SJSA1 (cell line): ENCODE measurements at places on chromosomes 7 and 10. TPM values are rescaled to one million over a fixed set of nuclear protein-coding genes. Genes with fewer than 3 reads are reported as not detected.

DNA sequence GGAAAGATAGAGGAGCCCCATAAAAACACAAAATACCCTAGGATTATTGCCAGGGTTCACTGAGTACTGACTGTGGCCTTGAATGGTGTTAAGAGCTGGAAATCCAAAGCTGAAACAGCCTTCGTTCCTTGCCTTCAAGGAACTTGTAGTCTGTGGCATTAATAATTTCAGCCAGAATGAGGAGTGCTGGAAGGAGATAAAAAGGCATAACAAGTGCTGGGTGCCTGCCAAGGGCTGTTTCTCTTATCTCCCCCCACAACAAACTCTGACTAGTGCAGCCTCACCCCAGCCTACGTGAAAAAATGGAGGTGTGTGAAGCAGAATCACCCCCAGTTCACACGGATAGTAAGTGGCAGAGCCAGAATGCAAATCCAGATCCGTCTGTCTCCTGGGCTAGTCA is 199.1 kb upstream of the LYZL2 start:
- peaks cover 3% of the 10 kb centered on the region; the same call in 1 of the 2 replicates for H3K4me1 ChIP-seq
- no peaks in the 10 kb centered on the region for H3K27me3 ChIP-seq
- no peak overlapping the region for H3K4me3 ChIP-seq
- H3K27ac ChIP-seq, result no peak overlapping the region

GRCh38 chr7:38863601-38864291 is 45.2 kb downstream of the VPS41 start:
- no peak overlapping the region for H3K27ac ChIP-seq
- H3K4me3 ChIP-seq, result no peak overlapping the region
- H3K4me1 ChIP-seq, result no peaks in the 10 kb centered on the region
- DNase-seq, result no peak

DNA sequence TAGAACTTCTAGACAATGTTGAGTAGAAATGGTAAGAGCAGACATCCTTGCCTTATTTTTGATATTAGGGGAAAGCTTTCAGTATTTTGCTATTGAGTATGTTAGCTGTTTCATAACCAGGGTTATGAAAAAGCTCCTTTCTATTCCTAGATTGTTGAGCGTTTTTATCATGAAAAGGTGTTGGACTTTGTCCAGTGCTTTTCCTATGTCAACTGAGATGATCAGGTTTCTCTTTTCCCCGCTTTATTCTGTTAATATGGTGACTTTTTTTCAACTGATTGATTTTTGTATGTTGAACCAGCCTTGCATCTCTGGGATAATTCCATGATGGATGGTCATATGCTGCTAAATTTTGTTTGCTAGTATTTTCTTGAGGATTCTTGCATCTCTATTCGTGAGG is 58.5 kb downstream of the LCOR start:
- DNase-seq, result no peak
- H3K36me3 ChIP-seq, result peaks cover 13% of the 10 kb centered on the region
- no peak overlapping the region for H3K4me3 ChIP-seq
- no peaks in the 10 kb centered on the region for H3K27me3 ChIP-seq

DNA sequence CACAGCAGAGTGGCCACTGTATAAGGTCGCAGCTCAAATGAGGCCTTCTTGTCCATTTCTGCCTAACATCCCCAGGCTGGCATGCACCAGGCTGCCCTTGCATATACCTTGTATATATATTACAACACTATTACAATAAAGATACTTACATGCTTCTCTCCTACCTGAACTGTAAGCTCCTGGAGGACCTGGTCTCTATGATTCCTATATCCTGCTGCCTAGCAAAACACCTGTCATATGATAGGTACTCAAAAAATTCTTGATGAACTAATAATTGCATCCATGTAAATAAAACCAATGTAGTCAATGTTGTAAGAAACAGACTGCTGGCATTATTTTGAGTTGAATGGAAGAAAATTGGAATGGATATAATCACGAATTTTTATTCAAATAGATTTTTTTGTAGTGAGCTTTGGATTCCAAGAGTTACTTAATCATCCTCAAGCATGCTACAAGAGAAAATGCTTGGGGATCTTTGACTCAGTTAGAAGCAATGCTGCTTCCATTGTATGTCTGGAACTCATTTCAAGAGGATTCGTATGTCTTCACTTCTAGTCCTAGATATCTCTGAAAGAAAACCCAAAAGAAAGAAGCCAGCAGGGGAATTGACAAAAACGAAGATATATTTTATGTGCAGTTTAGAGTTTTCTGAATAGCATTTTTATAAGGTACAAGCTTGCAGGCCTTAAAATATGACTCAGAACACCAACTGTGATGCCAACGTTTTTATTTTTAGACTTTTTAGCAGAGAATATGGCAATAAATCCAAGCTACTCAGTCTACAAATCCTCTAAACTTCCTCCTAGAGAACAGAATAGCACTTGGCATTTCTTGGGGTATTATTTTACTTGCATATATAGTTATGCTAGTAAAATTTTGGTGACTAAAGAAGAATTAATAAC is 53.1 kb downstream of the OSBPL3 start:
- H3K36me3 ChIP-seq, result no peaks in the 10 kb centered on the region
- H3K4me1 ChIP-seq, result peaks cover 20% of the 10 kb centered on the region
- no peak overlapping the region for H3K27ac ChIP-seq
- no peak overlapping the region for H3K4me3 ChIP-seq
- H3K27me3 ChIP-seq, result no peaks in the 10 kb centered on the region

- no peak for DNase-seq
- peaks cover 17% of the 10 kb centered on the region for H3K4me1 ChIP-seq
- H3K4me3 ChIP-seq, result no peak overlapping the region
- no peak overlapping the region for H3K27ac ChIP-seq
These were observed 22.1 kb downstream of the HKDC1 start for GRCh38 chr10:69242040-69242851.

DNA sequence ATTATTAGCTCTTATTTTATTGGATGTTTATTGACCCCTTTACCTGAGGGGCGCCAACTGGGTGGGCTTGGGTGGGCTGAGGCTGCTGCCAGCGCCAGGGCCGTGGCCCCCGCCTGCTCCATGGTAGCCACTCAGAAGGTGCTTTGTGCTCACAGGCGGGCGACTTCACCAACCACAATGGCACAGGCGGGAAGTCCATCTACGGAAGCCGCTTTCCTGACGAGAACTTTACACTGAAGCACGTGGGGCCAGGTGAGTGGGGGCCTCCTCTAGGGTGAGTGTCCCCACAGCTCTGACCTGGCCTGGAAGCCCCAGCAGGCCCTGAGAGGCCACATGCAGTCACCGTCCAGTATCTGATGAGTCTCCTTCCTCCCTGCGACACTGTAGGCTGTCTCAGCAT is 4.1 kb downstream of the PPIF start:
- H3K27ac ChIP-seq, result no peak overlapping the region
- DNase-seq, result peak; percentile 32
- H3K4me1 ChIP-seq, result peaks cover 29% of the 10 kb centered on the region

DNA sequence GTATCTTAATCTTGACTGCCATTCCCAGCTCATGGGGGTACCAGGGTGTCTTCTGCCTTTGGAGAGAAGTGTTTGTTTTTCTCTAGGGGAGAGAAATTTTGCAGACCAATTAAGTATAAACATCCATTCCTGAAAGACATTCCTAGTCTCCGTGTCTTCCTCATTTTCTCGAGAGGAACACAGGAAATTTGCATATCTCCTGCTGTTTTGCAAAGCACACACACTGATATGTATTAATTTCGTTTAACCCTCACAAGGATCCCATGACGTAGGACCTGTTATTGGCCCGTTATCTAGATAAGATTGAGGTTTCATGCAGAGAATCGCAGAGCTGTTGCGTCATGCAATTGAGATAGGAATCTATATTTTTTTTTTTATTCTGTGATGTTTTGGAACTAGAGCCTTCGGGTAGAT is 944 bp downstream of the RHBDD2 start:
- peaks cover 15% of the 10 kb centered on the region for H3K4me1 ChIP-seq
- H3K4me3 ChIP-seq, result peak overlapping the region; percentile 84
- H3K27me3 ChIP-seq, result no peaks in the 10 kb centered on the region
- no peak for DNase-seq

DNA sequence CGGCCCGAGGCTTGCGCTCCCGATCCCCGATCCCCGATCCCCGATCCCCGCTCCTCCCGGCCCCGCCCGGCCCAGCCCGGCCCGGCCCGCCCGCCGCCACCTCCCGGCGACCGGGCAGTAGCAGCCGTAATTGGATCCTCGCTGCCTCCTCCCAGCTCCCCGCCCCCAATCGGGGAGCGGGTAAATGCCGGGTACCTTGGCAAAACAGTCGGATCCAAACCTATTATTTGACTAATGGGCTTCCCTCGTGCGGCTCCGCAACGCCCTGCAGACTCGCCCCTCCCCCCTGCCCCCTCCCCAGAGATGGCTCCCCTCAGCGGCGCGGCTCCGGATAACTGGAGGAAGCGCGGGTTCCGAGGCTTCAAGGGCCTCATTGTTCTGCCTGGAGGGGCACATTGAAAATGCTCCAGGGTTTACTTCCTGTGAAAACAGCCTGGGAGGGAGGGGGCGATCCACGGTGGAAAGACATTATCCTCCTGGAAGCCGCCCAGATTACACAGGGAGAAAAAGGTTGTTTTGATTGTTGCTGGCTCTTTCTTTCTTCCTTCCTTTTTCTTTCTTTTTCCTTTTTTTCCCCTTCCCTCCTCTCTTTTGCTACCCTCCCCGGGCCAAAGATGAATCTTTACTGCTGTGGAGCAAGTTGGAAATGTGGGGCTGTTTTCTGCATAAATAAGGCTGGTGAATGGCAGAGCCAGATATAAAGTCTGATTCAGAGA is 94.7 kb upstream of the ZMIZ1 start:
- peak; percentile 83 for DNase-seq
- H3K4me3 ChIP-seq, result peak overlapping the region; percentile 29
- H3K27ac ChIP-seq, result peak overlapping the region; percentile 96
- peaks cover 47% of the 10 kb centered on the region for H3K4me1 ChIP-seq
- no peaks in the 10 kb centered on the region for H3K36me3 ChIP-seq
- H3K27me3 ChIP-seq, result no peaks in the 10 kb centered on the region

GRCh38 chr10:72223743-72224101 is 7.6 kb upstream of the ASCC1 start:
- no peaks in the 10 kb centered on the region for H3K27me3 ChIP-seq
- DNase-seq, result no peak
- no peak overlapping the region for H3K4me3 ChIP-seq
- H3K4me1 ChIP-seq, result no peaks in the 10 kb centered on the region
- H3K36me3 ChIP-seq, result peaks cover 42% of the 10 kb centered on the region

DNA sequence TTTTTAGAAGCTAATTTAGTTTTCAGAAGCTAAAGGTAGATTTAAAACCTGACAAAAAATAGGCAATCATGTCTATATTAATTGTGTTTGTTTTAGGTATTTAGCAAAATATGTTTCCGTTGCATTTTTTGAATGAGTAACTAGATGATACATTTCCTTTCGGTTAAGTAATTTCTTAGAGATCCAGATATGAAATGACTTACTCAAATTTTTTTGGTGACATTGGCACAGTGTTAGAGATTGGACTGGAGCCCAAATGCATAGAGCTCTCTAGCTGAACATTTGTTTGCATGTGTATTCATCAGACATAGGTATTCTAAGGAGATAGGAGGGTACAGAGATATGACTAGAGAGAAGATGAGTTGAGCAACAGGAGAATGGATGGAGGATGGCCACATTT is 1.9 kb downstream of the BUB3 start:
- H3K36me3 ChIP-seq, result peaks cover 69% of the 10 kb centered on the region
- H3K27me3 ChIP-seq, result peaks cover 2% of the 10 kb centered on the region; the same call in 1 of the 2 replicates
- DNase-seq, result no peak
- H3K27ac ChIP-seq, result no peak overlapping the region
- H3K4me1 ChIP-seq, result peaks cover 35% of the 10 kb centered on the region

- H3K4me1 ChIP-seq, result no peaks in the 10 kb centered on the region
- H3K27me3 ChIP-seq, result peaks cover 9% of the 10 kb centered on the region; the same call in 1 of the 2 replicates
- no peak overlapping the region for H3K4me3 ChIP-seq
- no peak overlapping the region for H3K27ac ChIP-seq
These were observed 477.9 kb downstream of the PLXNA4 start for GRCh38 chr7:132098327-132098726.

- no peak for DNase-seq
- no peak overlapping the region for H3K4me3 ChIP-seq
- peaks cover 16% of the 10 kb centered on the region for H3K36me3 ChIP-seq
- H3K27me3 ChIP-seq, result no peaks in the 10 kb centered on the region
- no peak overlapping the region for H3K27ac ChIP-seq
These were observed 47.5 kb downstream of the PODXL start for GRCh38 chr7:131508754-131509486.

SPAG6 gene
- total RNA-seq, result not detected in 2 replicates

C7orf57 gene
- 0.34 and 3.8 TPM in 2 replicates for total RNA-seq

DDX50 gene
- total RNA-seq, result 61.6 and 64.5 TPM in 2 replicates

MRLN gene
- not detected in 2 replicates for total RNA-seq

NPTX2 gene
- 138 and 160 TPM in 2 replicates for total RNA-seq

ELAPOR2 gene
- total RNA-seq, result 0.89 TPM in 1 of 2 replicates, not detected in the other

IKZF1 gene
- not detected in 2 replicates for total RNA-seq
